ENCODE measurements at places on chromosomes 7 and 10.

DNA sequence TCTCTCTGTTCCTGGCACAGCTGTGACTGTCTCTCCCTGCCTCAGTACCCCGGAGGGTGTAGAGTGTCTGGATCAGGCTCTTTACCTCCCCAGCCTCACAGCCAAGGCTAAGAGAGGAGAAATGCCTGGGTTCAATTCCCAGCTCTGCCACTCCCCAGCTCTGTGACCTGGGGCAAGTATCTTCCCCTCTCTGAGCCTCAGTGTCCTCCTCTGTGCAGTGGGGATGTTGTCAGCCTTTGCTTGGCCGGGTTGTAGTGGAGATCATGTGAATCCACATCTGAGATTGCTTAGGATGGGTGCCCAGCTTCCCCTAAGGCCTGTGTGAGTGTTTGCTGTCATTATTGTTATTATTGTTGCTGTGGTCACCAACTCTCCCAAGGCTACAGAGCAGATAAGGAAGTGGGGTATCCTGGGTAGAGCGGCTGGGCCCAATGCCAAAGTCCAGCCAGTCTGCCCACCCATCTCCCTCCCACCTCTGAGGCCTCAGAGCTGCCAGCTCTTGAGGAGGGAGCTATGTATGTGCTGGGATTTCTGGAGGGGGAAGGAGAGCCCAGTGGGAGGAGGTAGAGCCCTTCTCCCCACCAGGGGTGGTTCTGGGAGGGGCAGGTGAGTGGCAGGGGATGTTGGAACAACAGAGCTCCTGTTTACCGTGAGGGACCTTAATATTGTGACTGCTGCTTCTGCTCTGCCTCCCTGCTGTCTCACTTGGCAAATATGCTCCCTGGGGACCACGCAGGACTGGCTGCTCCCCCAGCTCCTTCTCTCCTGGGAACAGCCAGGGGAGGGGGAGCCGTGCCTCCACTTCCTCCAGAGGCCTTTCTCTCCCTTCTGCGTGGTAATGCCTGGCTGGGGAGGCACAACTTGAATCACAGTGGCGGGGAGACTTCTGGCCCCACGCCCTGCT, 170.5 kb downstream of the RPS24 start:
- no peak for DNase-seq

DNA sequence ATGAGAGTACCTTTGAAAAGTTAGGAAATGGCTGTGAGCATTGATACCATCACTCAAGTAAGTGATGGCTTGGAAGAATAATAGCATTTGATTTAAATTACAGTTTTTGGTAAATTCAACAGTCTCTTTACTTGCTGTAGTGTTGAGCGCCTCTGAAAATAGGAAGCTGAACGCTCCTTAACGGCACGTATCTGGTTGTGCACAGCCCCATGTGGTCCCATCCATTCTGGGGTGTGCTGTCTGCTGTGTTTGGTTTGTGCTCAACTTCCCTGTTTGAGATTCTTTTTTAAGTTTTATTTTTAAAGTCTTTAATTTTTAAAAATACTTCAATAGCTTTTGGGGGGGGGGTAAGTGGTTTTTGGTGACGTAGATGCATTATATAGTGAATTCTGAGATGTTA, 51.5 kb downstream of the DNAJB6 start:
- DNase-seq = no peak

DNA sequence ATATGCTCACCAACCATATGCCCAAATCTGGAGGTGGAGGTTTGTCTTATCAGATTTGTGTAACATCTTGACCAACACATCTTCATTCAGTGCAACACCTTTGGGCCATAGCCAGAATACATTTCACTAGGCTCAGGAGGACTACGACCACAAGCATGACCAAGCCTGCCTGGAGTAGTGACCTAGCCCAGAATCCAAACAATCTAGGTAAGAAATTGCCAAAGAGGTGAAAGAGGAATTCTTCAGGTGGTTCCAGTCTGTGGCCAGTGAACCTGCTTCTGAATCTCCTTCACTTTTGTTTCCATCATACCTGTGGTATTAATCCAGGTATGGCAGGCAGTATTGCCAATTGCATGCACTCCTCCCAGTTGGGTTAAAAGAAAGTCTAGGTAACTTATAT, 112.8 kb upstream of the RAB18 start:
- DNase-seq = no peak

DNA sequence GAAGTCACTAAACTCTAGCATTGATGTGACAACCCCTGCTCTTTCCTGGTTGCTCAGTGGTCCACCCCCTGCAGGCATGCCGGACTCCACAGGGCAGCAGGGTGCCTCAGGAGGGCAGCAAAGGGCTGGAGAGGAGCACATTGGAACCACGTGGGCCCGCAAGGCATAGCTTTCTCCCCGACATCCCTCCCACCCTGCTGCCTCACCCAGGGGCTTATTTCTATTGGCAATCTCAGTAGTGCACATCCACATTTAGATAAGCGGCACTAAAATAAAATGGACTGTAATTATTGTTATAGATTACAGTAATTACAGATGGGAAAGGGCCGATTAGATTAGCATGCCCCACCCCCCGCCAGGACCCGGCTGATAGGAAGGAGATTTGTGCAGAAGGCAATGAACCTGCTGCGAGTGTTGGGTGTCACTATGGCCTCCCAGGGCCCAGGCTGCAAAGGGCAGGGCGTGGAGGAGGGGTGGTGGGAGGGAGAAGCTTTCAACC, 580.1 kb downstream of the GRID1 start:
- no peak for DNase-seq
